ENCODE measurements at places on chromosomes 13 and 19.

- no peak for DNase-seq
Observed at GRCh38 chr19:14718522-14719116, 28.8 kb downstream of the ZNF333 start.

- DNase-seq, result no peak
Observed at GRCh38 chr13:30845297-30846214, 60.5 kb upstream of the MEDAG start.

- DNase-seq, result peak; percentile 3
Observed at GRCh38 chr13:84571264-84571663, 689.0 kb upstream of the SLITRK1 start.

DNA sequence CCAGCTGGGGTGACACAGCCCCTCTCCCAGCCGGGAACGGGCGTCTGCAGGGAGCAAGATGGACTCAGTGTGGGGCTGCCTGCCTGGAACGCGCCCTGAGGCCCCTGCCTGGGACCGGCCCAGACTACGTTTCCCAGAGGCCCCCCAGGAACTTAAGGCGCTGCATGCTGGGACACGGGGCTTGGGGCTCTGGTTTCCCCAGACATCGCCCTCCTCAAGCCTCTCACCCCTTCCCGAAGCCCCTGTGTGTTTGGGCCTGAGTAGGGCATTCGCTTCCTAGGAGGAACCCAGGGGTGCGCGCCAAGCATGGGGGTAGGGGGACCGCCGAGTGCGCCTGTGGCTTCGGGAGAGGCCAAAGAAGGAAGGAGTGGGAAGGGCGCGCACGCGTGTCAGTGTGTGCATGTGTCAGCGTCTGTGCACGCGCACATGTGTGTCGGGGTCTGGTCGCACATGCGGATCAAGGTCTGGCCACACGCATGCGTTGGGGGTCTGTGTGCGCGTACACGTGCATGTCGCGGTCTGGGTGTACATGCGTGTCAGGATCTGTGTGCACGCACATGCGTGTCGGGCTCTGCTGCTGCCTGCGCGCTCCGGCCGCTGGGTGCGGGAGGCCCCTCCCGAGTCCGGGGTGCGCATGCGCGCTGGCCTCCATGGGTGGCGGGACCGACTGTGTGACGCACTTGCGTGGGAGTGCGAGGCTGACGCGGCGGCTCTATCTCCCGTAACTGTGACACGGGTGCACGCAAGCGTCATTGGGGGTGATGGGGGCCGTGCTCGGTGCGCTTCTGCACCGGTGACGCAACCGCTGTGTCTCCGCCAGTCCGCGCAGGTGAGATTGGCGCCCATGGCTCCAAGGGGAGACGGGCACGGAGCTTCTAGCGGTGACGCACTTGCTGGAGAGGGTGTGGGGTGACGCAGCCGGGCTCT lies 16.2 kb downstream of the ZNF331 start:
- peak; percentile 87 for DNase-seq

- DNase-seq, result no peak
Observed at GRCh38 chr13:113121928-113122471, 599 bp upstream of the F10 start.

- no peak for DNase-seq
Observed at GRCh38 chr13:39770221-39771090, 115.0 kb downstream of the COG6 start.

DNA sequence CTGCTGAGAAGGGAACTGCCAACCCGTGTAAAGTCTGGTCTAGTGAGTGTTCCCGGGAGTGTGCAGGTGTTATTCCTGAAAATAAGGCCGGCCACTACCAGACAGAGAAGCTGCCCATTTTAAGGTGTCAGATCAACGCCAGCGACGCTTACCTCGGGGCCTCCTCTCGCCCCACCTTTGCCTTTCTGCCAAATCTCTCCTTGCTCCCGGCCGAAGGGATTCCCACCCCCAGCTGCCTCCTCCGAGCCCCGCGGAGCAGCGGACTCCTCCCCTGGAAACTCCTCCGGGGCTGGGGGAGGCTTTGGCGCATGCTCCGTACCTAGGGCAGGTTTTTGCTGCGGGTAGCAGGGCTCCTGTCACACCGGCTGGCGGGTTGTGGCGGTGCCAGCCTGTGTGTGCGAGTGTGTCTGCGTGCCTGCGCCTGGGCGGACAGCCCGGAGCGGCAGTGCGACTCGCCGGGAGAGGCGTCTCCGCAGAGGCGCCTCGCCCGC lies at the start of gene HS6ST3:
TSS of gene HS6ST3 (plus strand) at position 359 of the 491 bp plus-strand sequence.
- peak; percentile 47 for DNase-seq

- DNase-seq, result no peak
Observed at GRCh38 chr13:80348750-80349149, 7.8 kb upstream of the SPRY2 start.

DNA sequence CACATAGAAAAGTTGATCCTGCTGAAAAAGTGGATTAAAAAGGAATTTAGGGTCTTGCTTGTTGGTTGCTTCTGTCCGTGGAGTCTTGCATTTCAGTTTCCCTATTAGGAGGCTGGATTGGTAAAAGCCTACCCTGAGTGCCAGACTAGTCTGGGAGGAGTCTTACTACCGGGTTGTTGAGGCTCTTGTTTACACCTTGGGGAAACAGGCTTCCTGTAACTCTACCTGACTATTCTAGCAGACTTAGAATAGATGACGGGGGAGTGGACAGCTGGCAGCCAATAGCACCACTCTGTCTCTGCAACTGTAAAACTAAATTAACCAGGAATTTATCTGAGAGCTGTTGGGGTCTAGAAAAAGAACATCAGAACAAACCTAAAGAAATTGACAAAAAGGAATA lies 11.3 kb upstream of the MPHOSPH8 start:
- no peak for DNase-seq

- DNase-seq, result no peak
Observed at GRCh38 chr19:33688171-33688992, 66.6 kb downstream of the CHST8 start.

DNA sequence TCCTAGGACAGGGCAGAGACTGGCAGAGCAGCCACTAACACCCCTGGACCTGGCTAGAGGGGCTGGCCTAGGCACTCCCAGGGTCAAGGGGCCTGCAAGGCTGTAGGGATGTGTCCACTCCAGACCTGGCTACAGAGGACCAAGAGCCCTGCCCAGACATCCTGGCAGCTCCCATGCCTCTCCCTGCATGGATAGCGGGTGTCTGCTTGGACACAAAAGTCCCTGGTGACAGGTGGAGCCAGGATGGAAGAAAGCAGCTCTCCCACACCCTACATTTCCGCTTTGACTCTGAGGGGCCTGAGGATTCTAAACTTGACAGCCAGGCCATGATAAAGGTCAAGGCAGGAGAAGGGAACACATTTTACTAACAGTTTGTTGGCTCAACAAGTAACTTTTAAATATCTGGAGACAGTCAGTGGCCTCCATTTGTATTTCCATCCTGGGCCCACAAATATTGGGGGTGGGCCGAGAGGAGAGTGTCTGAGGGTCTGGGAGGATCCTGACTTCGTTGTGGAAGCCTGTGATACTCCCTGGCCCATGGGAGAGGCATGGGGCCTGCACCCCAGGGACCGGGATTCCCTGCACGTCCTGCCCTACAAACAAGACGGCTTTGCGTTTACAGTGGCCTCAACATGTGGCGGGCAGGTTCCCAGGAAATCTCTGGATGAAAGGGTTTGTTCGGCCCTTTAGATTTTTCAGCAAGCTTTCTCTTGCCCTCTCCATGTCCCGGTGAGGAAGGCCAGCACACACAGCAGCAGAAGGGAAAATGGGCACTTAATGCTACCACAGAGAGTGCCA lies 19.8 kb upstream of the SLC7A9 start:
- DNase-seq, result no peak

DNA sequence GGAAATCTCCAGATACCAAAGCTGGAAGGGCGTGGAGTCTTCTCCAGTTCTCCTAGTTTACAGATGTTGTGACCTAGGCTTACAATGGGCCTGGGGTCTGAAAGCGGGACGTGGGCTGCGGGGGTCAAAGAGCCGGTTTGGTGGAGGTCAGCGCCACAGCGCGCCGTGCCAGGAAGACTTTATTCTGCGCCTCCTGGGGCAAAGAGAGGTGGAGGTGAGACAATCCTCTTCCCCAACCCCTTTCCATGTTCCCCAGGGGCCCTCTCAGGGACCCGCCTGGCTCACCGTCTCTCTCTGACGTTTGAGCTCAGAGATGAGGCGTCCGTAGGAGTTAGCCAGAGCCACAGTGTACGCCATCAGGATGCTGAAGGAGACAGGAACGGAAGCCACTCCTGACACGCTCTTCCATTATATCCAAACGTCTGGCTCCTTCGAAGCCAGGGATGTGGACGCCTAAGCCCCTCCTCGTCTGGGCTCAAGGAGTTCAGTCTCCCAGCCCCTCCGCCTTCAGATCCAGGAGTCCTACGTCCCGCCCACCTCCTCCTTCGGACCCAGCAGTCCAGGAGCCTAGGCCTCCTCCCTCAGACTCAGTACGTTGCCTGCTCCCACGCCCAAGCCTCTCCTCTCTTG lies 776 bp upstream of the LENG1 start:
- no peak for DNase-seq

DNA sequence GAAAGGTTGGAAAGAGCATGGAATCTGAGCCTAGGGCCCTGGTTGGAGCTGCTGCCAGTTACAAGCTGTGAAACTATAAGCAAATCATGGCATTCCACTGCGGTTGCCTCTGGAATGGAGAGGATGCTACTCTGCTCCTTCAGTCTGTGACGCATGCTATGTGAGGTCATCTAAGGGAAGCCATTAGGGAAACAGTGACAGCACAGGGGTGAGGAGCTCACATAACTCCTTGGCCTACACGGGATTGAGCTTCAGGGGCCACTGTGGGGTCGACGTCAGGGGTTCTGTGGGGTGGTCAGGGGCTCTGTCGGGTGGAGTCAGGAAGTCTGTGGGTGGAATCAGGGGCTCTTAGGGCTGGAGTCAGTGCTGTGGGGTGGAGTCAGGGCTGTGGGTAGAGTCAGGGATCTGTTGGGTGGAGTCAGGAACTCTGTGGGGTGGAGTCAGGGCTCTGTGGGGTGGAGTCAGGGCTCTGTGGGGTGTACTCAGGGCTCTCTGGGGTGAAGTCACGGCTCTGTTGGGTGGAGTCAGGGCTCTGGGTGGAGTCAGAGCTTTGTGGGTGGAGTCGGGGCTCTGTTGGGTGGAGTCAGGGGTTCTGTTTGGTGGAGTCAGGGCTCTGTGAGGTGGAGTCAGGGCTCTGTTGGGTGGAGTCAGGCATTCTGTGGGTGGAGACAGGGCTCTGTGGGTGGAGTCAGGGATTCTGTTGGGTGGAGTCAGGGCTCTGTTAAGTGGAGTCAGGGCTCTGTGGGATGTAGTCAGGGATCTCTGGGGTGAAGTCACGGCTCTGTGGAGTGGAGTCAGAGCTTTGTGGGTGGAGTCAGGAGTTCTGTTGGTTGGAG lies 35.8 kb upstream of the MEDAG start:
- DNase-seq, result peak; percentile 20

DNA sequence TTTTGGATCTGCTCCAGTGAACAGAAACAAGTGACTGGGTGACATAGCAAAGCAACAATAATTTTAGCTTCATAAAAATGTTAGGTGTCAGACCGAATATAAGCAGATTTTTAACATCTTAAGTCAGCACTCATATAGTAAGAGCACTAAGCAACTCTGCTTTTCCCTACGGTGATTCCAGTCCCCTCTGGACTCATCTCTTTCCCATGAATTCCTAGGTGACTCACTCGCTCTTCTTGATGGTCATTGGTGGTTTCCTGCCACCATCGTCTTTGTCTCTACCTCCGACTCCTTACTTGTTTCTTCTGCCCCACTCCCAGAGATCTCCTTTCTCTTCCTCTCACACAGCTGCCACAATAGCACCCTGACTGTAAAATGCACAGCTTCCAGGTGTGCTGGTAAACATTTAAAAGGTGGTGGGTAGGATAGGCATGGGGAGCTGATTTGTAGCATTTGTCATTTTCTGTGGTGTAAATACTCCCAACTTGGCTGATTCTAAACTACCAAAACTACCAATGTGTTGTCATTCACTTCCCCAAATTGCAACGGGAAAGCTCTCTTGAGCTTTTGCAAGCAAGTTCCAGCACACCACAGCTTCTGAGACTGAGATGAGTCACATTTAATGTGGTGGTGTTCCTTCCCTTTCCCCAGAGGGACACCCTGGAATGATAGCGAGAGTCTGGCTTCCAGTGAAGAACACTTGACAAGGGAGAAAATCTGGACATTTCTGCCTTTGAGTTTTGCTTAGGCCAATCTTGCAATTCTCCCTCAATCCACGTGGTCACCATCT lies 42.8 kb upstream of the CLDN10 start:
- DNase-seq, result no peak

- DNase-seq, result no peak
Observed at GRCh38 chr13:45482571-45483173, 17.9 kb downstream of the COG3 start.

- no peak for DNase-seq
Observed at GRCh38 chr19:16397791-16398529, 73.3 kb downstream of the KLF2 start.

DNA sequence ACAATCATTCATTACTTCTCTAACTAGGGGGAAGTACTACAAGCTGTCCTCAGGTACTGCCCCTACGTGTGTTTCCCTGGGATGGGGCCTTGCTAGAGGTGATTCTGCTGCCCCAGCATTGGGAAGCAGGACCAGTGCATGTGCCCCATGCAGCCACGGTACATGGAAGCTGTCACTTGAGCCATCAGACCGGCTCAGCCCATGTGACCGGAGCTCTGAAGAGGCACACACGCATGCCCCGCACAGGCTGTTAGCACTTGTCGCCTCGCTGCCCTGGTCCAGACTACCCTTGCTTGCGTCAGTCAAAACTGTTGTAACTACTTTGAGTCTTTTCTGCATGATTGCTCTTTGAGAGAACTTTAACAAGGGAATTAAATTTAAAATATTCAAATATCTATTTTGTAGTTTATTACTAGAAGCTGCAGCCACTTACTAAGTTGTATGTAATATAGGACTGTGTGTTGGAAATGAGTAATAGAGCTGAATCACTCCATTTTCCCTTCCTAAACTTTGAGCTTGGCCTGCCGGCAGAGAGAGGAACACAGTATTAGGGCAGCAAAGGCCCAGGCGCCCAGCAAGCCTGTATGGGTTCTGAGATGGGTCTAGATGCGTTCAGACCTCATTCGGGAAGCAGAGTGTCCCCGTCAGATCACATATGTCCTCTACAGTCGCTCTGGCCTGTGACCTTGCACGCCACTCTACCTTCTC lies 42.2 kb downstream of the DHRS12 start:
- DNase-seq, result no peak

DNA sequence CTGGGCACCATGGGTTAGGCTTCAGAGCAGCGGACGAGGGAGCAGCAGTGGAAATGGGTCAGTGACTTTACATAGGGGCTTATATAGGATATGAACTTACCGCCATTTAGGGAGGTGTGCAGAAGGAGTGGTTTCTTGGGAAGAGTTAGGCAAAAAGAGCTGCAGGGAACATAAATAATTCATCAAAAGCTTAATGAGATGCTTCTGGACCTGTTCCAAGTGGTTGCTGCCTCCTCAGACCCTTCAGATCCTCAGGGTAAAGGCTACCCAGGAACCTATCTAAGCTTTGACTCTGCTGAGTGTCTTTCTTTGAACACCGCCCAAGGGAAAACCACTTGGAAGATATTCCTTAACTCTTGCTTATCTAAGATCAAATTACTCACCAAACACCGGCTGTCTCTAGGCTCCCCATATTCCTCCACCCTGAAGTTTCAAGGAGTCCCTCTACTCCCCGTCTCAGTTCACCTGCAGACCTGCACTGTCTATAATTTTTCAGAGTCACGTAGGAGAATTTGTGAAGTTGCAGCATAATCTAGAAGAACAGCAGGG lies at the start of gene IGFL4:
TSS of gene IGFL4 (minus strand) at position 51 of the 549 bp plus-strand sequence. CDS start at position 11, 40 bp downstream.
- no peak for DNase-seq

All from RPMI8226 (cell line).